ENCODE measurements at places on chromosomes 6 and 20. TPM values are rescaled to one million over a fixed set of nuclear protein-coding genes. Genes with fewer than 3 reads are reported as not detected.
A peak's percentile ranks its signal among the peaks of the same experiment; 100 is the strongest.

- DNase-seq = no peak
These were observed 89.3 kb upstream of the AHI1 start for GRCh38 chr6:135586844-135587243.

DNA sequence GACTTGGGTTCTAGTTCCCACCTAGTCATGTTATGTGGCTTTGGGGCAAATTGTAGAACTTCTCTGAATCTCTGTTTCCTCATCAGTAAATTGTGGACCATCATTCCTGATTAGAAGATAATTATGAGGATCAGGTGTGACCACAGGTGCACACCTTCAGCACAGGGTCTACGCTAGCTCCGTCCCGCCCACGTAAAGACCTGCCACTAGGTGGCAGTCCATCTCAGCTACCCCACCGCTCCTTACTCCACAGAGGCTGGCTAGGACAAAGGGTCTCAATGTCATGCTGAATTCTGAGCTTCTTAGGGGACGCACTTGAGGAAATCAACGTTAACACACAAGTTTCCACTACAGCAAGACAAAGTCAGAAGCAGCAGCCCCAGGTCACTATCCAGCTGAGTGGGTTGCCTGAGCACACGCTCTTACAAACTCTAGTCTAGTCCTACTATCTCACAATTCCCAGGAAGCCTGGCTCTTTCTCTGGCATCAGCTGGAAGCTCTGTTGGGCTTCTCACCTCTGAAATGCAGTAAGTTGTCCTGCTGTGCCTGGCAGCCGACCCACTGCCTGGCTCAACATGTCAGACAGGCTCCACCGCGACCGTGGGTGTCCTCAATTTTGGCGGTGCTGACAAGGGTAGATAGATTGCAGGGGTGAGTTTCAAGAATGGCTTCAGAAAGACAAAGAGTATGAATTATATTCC lies 2.0 kb upstream of the PLCG1 start:
- no peak for DNase-seq

SLC24A3 gene
- total RNA-seq = 0.86 TPM

DNA sequence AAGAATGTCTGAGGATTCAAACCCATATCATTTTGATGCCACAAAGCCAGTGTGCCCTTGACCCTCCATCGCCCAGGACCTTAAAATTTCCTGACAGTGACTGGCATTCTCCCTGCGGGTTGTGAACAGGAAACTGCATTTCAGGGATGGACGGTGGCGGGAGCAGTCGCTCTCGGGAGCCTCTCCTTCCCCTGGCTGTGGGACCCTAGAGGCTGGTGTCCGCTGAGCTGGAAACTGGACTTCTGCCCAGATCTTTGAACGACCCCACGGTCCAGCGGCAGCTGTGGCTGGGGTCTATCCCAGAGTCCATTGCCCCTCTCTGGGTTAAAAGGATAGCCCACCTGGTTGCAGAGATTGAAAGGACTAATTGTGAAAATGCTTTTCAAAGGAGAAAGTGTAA lies 1.4 kb upstream of the SEC63 start:
- DNase-seq = no peak

- DNase-seq = no peak
These were observed 40.6 kb downstream of the SLC35D3 start for GRCh38 chr6:136962661-136963060.

DNA sequence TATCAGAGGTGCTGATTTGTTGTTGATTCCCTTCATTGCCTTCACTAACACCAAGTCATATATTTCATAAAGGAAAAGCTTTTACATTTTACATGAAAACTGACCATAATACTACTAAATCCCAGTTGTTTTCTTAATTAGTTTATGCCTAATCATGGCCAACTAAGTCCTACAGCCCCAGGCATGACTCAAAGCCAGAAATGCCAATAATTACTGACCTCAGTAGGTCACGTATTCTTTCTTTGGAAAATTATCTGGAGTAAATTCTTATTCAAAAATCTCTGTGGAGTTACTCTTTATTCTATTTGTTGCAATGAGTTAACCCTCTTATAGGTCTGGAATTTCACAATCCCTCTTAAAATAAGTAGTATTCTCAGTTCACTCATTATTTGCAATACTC lies 13.5 kb upstream of the MYB start:
- no peak for DNase-seq

DNA sequence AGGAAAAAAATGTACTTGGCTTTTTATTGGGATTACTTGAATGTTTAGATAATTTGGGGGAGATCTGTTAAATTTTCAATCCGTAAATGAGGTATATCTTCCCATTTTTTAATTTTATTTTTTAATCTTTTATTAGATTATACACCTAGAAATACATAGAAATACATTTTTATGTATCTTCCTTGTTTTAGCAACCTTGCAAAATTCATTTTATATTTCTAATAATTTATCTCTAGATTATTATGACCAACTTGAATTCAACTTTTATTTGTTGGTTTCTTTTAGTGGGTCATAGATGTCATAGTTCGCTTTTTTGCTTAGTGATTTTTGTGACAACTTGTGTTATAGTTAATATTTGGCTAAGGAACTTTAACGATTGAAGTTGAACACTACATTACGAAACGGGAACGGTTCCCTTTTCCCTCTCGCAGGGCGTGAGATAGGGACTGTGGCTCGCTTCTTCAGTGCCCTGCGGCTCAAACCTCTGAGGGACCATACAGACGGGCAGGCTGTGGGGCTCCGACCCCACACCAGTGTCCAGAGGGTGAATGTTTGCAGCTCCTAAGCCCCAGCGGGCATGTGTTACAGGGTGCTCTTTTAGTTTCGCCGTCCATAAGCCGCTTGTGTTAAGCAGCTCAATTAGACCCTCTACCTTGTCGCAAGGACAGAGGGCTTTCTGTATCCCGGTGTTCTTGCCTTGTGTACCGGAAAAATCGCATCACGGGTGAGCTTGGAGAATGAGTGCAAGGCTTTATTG lies 53.8 kb downstream of the PRND start:
- DNase-seq = no peak

DNA sequence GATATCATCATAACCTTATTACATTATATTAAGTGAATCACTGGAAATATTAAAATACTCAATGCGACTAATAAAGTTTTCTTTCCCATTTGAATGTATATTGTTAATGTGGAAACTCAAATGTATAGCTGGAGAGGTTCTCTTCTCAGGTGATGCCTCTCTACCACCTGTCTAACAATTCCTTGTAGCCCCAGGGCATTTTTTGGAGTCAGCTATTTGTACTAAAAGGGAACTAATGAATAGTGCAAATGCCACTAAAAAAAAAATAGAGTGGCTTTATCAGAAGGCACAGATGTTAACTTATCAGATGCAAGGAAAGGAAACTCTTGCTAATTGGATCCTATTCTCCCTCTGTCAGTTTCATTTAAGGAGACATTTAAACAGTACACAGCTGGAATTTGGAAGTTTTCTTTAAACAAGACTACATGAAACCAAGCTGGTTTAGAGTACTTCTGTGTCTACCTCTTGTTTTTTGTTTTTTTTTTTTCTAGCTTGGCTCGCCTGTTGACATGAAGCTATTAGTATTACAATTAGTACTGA lies 897.0 kb upstream of the SLC35B3 start:
- no peak for DNase-seq

GRCh38 chr6:16329233-16329632 lies 90.8 kb downstream of the GMPR start:
- DNase-seq = no peak

DNA sequence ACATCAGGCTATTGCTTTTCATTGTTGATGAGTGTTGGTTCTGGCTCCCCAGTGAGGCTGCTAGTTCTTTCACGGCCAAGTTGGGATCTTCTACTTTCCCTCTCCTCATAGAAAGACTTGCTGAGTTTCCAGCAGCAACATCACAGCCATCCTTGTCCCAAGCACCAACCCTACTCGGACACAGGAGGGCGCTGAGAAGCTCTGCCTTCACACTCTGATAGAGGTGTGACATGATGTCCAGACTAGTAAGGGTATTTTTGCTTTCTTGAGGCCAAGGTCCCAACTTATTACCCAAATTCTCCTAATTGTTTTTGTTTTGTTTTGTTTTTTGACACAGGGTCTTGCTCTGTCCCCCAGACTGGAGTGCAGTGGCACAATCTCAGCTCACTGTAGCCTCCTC lies 3.0 kb upstream of the GCM1 start:
- DNase-seq = no peak

OOEP gene
- total RNA-seq = not detected

DNA sequence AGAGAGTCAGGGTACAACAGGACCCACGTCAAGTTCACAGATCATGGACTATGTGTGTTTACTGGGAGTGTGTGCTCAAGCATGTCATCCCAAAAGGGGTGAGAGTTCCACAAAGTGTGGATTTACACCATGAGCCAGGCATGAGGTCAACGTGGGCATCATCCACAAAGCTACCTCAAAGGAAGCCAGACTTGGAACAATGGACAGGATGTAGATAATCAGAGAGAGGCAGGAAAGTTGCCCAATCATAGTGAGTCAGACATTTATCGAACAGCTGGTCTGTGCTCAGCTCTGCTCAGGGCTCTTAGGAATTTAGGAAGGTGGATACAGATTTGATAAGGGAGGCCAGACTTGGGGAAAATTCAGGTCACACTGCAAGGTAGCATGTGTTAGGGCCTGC lies 317.2 kb upstream of the CDYL start:
- DNase-seq = no peak

DNA sequence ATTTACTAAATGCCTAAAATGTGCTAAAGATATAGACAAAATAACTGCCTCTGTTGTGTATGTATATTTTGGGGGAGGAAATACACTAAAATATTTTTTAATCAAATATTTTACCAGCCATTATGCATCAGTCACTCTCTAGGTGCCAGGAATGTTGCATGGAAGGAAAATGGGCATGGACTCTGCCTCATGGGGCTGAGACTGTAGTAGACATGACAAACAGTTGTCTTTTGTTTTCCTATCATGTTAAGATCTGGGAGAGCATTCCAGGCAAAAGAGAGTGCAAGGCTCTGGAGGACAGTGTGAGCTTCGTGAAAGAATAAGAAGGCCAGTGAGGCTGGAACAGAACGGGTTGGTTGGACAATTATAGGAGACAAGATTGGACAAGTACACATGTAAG lies 26.5 kb downstream of the HLA-DOB start:
- no peak for DNase-seq

DNA sequence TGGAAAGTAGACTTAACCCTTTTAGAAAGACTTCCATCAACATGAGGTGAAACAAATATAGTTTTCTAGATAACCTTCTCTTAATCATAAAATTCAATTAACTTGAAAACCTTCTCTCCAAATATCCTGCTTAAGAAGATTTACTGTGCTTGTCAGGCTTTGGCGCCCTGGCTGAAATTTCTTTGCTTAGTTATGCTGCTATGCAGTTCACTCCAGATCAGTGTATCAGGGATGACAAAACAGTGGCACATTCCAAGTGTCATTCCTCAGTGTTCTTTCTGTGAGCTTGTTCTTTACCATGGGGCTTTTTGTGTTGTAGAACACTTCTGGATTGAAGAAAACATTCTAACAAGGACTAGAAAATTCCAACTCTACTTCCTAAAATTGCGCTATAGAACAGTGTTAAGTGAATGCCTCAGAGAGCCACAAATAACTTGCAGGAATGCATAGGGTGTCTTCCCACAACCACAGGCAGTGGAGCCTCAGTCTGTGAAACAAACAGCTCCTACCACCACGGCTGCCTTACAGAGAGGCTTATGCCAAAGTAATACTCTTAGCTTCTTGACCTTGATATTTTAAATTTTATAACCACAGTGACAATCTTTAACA lies 443.6 kb downstream of the CDC5L start:
- DNase-seq = no peak

DNA sequence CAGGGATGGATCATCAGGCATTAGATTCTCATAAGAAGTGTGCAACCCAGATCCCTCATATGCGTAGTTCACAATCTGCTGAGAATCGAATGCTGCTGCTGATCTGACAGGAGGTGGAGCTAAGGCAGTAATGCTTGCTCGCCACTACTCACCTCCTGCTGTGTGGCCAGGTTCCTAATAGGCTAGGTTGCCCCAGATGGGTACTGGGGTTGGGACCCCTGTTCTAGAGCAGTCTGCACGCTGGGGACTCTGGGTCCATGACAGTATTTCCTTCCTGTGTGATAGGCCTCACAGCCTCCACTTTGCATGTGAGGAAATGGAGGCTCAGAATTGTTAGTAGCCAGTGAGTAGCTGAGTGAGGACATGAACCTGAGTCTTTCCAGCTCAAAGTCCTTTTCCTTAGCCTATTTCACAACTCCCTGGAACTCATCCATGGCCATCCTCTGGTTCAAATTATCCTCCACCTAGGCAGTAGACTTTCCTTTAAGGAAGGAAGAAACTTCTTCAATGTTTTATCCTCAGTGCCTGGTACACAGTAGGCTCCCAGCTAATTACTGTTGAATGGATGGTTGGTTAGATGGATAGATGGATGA lies 117.2 kb downstream of the SYCP2 start:
- DNase-seq = peak; percentile 47

DNA sequence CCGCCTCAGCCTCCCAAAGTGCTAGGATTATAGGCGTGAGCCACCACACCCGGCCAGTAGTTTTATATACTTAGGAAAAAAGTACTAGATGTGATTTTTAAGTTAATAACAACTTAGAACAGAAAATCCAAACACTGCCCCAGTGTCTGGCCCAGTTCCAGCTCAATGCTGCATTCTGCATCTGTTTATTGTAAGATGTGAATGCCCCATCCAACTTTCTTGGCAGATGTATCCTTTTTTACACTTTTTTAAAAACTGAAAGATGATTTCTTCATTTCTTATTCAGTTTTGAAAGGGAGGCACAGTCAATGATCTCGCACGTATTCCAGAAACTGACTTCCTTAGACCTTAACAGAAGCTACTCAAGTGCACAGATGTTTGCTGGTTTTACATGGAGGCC lies 85.6 kb upstream of the SRSF6 start:
- DNase-seq = no peak

DNA sequence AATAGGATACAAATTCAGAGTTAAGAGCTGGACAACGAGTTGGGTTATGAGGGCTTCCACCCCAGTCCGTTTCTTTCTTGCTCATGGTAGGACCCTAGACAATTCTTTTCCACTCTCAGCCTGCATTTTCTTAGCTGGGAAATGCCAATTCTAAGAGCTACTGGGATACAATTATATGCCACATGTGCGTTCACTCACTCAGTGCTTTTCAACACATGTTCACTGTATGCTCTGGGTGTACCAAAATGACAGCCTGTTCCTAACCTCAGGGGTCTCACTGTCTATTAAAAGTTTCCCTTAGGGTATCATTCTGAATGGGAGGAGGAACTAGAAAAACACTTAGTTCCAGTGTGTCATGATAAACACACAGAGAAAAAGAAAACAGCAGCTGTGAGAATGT lies 505 bp upstream of the DEFB115 start:
- no peak for DNase-seq

GRCh38 chr6:38172739-38173410 lies 353.3 kb downstream of the ZFAND3 start:
- DNase-seq = no peak

SLC4A11 gene
- 0.35 TPM for total RNA-seq

- no peak for DNase-seq
These were observed 18.4 kb upstream of the SNX9 start for GRCh38 chr6:157804448-157805327.

NEDD9 gene
- 14.1 TPM for total RNA-seq

GRCh38 chr6:143362192-143362558 lies 88.3 kb downstream of the ADAT2 start:
- DNase-seq = no peak

CCDC167 gene
- total RNA-seq = 28.0 TPM
